Activated CD4-positive, alpha-beta T cell treated with anti-CD3 and anti-CD28 coated beads for 36 hours (primary cell): ENCODE measurements at places on chromosomes 13 and 19. TPM values are rescaled to one million over a fixed set of nuclear protein-coding genes. Genes with fewer than 3 reads are reported as not detected.

DNA sequence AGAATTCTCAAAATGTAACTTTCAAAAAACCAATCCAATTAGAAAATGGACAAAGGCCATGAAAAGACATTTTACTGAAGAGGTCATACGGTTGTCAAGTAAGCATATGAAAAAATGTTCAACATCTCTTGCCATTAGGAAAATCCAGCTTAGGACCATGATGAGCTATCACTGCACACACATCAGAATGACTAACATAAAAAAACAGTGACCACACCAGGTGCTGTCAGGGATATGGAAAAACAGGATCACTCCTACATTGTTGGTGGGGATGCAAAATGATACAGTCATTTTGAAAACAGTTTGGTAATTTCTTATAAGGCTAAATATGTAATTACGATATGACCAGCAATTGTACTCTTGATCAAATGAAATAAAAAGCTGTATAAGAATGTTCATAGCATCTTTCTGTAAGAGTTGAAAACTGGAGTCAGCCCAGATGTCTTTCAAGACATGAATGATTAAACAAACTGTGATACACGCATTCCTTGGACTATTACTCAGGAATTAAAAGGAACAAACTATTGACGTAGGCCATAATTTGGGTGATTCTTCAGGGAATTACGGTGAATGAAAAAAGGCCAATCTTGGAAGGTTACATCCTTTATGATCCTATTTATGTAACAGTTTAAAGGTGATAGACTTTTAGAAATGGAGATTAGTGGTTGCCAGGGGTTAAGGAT lies 26.9 kb upstream of the RCBTB2 start:
- DNase-seq: no peak

PLIN4 gene
- not detected for total RNA-seq

- no peak for DNase-seq
Measured at GRCh38 chr13:63161219-63161618, 1745.6 kb upstream of the PCDH20 start.

GRCh38 chr19:33207903-33208302 lies 13.8 kb downstream of the LRP3 start:
- no peak for DNase-seq

ZNF415 gene
- 3.3 TPM for total RNA-seq

DNA sequence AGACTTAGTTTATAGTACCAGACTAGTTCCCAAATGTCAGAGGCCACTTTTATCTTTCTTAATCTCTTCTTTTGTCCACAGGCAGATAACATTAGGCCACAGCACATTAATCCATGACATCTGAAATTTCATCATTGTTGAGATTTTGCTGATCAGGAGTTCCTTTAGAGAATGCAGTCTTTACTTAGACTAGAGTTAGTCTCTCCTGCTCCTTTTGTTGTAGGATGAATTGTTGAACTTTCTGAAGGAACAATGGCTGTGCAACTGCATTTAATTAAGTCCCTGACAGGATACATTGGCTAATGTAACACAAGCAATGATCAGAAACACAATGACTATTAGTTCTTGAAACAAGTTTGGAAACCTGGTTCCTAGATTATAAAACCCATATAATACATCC lies 266.3 kb downstream of the PCDH20 start:
- DNase-seq: no peak

NLRP5 gene
- total RNA-seq: not detected

C19orf67 gene
- total RNA-seq: 0.21 TPM

DNA sequence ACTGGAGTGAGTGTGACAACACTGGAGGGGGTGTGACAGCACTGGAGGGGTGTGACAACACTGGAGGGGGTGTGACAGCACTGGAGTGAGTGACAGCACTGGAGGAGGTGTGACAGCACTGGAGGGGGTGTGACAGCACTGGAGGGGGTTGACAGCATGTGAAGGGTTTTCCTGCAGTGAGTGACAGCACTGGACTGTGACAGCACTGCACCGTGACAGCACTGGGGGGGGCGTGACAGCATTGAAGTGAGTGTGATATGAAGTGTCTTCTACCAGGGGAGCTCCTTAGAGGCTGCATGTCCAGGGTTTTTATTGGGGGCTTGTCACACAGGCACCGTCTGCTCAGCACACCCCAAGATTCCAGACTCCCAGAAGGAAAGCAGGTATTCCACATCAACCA lies 274.8 kb downstream of the TEX29 start:
- DNase-seq: no peak

POU2F2 gene
- total RNA-seq: 43.6 TPM

GRCh38 chr13:45207319-45207718 lies 6.5 kb upstream of the KCTD4 start:
- DNase-seq: no peak

GRCh38 chr13:81293594-81294164 lies 952.8 kb upstream of the SPRY2 start:
- no peak for DNase-seq

- DNase-seq: no peak
Measured at GRCh38 chr13:27921961-27922882, 2.4 kb downstream of the PDX1 start.

GRCh38 chr19:17323300-17323963 lies 11.2 kb downstream of the ANO8 start:
- DNase-seq: no peak

- DNase-seq: peak; percentile 51
Measured at GRCh38 chr13:32019612-32020233, 11.9 kb upstream of the FRY start.

DNA sequence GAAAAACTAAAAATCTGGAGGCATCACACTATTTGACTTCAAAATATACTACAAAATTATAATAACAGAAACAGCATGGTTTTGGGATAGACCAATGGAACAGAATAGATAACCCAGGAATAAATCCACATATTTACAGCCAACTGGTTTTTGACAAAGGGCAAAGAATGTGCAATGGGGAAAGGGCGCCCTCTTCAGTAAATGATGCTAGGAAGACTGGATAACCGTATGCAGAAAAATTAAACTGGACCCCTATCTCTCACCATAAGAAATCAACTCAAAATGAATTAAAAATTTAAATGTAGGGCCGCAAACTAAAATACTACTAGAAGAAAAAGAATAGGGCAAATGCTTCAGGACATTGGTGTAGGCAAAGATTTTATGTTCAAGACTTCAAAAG lies 440.5 kb upstream of the SGCG start:
- DNase-seq: peak; percentile 23

DNA sequence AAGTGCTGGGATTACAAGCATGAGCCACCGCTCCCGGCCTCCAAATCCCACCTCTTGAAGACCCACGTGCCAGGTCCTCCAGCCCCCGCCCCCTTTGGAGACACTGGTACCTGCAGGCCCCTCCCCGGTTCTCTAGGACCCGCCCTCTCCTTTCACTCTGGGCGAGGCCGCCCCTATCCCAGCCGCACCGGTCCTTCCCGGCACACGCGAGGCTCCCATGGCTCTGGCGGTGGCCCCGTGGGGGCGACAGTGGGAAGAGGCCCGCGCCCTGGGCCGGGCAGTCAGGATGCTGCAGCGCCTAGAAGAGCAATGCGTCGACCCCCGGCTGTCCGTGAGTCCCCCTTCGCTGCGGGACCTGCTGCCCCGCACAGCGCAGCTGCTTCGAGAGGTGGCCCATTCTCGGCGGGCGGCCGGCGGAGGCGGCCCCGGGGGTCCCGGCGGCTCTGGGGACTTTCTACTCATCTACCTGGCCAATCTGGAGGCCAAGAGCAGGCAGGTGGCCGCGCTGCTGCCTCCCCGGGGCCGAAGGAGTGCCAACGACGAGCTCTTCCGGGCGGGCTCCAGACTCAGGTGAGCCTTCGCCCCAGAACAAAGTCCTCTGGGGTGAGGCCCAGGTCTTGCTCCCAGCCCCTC lies at the start of gene CBLC:
Gene CBLC (plus strand): TSS at position 176 of the 633 bp plus-strand sequence. CDS start 42 bp downstream, at position 218.
- DNase-seq: no peak

GRCh38 chr19:48556163-48556562 lies 4.2 kb downstream of the SULT2B1 start:
- no peak for DNase-seq

- DNase-seq: peak; percentile 27
Measured at GRCh38 chr19:42563352-42564210, 31.1 kb downstream of the CEACAM8 start.

NKPD1 gene
- total RNA-seq: 0.09 TPM

- peak; percentile 20 for DNase-seq
Measured at GRCh38 chr13:43596924-43597598, 189.7 kb downstream of the ENOX1 start.

DNA sequence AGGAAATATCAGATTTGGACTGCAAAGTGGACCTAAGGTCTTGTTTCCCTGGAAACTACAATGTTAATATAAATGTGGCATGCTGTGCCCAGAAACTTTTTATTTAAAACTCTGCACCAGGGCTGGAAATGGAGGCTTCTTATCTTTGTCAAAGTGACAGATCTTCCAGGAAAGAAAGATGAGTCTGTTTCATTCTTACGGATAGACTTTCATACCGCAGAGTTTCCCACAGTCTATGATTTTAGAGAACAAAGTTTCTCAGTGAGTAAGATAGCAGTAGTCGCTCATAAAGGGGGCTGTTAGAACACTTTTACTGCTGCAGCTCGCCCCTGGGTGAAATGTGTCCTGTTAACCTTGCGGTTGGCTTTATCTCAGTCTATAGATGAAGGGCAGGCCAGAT lies 6.7 kb downstream of the CLEC11A start:
- no peak for DNase-seq

DNA sequence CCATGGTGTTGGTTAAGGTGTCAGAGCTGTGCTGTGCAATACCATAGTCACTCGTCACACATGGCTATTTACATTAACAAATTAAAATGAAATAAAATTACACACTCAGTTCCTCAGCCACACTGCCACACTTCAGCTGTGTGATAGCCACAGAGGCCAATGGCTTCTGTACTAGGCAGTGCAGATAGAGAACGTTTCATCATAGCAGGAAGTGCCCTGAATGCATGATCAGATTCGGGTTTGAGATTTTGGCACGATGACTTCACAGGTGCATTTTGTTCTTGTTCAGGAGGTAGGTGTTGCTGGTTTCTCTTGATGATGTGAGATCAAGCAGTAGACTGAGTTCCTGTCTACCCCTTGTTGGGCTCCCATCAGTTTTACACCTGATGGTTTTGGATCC lies 6.5 kb downstream of the ARMC6 start:
- peak; percentile 31 for DNase-seq

NLRP4 gene
- total RNA-seq: not detected

GRCh38 chr19:11264452-11265176 lies 2.3 kb upstream of the DOCK6 start:
- DNase-seq: no peak

GRCh38 chr13:98206946-98207345 lies 29.9 kb upstream of the RNF113B start:
- no peak for DNase-seq

GRCh38 chr13:71799324-71799723 lies 67.7 kb downstream of the DACH1 start:
- DNase-seq: no peak

PCDH9 gene
- total RNA-seq: 0.21 TPM

- no peak for DNase-seq
Measured at GRCh38 chr13:94710065-94710781, 2.1 kb downstream of the SOX21 start.

DNA sequence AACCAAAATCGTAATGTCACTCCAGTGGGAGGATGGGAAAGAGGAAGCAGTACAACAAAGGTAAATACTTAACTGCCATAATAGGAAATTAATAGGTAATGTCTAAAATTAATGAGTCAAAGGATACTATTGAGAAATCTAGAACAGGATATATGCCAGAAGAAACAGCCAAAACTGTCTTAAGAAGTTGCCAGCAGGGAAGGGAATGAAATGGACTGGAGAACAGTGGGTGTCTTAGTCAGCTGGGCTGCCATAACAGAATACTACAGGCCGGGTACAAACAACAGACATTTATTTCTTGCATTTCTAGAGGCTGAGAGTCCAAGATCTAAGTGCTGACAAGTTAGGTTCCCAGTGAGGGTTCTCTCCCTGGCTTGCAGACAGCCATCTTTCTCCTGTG lies 40.3 kb upstream of the IPO5 start:
- DNase-seq: no peak

SYNGR4 gene
- 0.25 TPM for total RNA-seq

- peak; percentile 84 for DNase-seq
Measured at GRCh38 chr13:110726726-110727125, 13.2 kb downstream of the ING1 start.

DNA sequence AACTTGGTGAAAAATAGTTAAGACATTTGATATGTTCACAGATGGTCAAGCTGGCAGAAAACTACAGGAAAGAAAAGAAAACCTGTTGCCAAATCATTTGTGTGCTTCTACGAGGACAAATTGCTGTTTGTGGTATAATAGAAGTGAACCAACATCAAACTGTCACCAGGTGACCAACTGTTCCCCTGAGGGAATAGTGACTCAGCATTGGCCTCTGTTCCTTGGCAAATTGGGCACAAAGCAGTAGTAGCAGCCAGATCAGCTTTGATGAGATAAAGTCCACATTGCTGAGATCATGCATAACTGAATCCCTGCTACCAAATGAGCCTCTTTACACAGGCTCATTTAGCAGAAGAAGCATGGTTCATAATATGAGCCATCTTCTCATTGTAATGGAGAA lies 103.5 kb downstream of the POSTN start:
- no peak for DNase-seq

GRCh38 chr19:55493645-55494171 lies 5.5 kb downstream of the SSC5D start:
- no peak for DNase-seq

- no peak for DNase-seq
Measured at GRCh38 chr13:74476788-74477187, 342.6 kb upstream of the KLF12 start.

DNA sequence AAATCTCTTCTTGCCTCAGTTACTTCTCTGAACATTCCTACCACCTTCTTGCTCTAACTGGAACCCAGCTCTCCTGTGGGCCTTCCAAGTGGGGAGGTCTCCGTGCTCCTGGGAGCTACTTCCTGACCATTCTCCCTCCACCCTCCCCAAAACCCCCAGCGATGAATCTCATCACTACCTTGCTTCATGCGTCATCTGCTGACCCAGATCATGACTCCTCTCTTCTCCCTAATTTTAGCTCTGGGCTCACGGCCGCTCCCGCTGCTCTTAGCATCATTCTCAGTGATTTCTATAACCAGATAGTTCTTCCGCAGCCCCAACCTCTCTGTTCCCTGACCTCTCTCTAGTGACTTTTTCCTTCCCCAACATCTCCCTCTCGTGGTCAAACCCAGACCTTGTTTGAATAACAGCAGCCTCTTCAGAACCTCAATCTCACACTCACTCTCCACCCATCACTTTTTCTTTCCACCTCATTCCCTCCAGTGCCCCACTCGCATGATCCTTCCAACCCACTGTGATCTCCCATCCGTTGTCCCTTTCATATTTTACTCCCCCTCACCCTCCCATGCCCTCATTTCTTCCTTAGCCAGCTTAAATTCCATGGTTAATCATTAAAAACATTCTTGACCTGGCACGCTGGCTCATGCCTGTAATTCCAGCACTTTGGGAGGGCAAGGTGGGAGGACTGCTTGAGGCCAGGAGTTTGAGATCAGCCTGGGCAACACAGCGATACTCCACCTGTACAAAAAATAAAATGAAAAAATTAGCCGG lies 21.8 kb downstream of the MRPS12 start:
- peak; percentile 58 for DNase-seq
